ENCODE measurements at places on chromosomes 2 and 18.

GRCh38 chr2:148048475-148049221 lies 27.8 kb downstream of the MBD5 start:
- no peak for DNase-seq

- DNase-seq = no peak
Observed at GRCh38 chr18:42092848-42093247, 137.8 kb downstream of the PIK3C3 start.

GRCh38 chr2:165453561-165454094 lies 15.9 kb upstream of the CSRNP3 start:
- no peak for DNase-seq

DNA sequence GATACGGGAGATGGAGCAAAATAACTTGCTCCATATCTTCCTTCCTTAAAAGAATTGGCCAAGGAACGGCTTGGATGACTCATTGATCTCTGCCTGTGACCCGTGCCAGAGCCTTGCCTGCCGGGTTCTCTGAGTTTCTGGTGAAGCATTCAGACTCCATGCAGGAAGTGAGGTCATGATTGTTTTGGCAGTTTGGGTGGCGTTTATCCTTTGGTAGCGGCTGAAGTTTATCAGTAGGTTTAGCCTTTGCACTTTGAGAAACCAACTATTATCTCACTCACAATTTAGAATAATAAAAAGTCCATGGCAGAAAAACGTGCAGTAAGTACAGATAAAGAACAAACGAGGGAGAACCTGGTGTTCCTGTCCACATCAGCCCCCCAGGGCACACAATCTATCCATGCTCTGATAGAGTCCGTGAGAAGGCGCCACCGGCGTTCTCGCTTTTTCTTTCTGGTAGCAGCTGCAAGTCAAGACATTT lies 15.0 kb upstream of the CTAGE1 start:
- DNase-seq = peak; percentile 87

DNA sequence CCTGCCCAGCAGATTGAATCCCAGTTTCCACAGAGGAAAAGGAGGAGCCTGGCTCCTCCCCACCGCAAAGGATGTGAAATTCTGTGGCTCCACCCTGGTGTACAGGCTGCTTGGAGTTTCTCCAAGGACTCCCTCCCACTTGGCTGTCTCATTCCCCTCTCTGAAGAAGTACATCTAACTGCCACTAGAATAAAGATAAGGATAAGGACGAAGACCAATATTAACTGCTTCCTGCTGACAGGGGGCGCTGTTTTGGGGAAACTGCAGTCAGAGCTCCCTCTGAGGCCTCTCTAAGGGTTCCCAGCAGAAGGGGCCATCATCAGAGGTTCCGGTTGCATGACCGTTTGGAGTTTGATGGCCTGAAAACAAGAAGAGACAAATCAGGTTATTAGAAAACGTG lies 790.9 kb downstream of the CPS1 start:
- no peak for DNase-seq

- DNase-seq = no peak
Observed at GRCh38 chr2:71455011-71455740, 1.8 kb downstream of the DYSF start.

GRCh38 chr18:78630356-78630755 lies 349.3 kb upstream of the SALL3 start:
- no peak for DNase-seq

DNA sequence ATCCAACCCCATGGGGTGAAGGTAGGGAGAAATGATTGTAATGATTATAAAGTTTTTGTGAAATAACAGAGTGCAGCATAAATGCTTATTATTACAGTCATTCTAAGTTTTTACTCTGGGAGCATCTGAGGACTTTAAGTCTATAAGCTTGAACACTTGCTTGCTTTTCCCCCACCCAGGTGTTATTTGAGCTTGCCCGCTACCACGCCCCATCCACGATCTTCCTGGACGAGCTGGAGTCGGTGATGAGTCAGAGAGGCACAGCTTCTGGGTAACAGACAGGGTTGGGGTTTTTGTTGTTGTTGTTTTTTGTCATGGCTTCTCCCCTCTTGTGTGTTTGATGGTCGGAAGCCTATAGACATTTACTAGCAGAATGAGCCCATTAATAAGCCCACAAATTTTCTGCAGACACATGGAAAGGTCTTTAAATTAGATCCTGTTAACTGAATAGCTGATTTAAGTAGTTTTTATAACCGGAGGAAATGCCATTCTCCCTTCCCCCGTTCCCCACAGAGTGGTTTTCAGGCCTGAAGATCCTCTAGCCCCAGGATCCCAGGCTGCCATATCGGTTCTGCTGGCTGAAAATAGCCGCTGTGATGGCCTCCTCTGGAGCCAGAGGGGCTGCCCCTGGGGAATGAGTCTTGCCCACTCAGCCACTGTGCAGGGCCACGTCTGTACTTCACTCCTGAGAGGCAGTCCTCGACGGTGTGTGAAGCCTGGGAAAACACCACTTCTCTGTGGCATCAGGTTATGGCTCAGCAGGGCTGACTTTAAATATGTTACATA lies 39.9 kb upstream of the ELOA2 start:
- no peak for DNase-seq

- DNase-seq = no peak
Observed at GRCh38 chr2:20429528-20429927, 17.3 kb upstream of the RHOB start.

- DNase-seq = no peak
Observed at GRCh38 chr2:239543702-239544101, 142.9 kb upstream of the HDAC4 start.

- no peak for DNase-seq
Observed at GRCh38 chr2:108219688-108220087, 20.1 kb upstream of the SULT1C3 start.

GRCh38 chr2:202100176-202100575 lies 27.1 kb downstream of the KIAA2012 start:
- DNase-seq = no peak

DNA sequence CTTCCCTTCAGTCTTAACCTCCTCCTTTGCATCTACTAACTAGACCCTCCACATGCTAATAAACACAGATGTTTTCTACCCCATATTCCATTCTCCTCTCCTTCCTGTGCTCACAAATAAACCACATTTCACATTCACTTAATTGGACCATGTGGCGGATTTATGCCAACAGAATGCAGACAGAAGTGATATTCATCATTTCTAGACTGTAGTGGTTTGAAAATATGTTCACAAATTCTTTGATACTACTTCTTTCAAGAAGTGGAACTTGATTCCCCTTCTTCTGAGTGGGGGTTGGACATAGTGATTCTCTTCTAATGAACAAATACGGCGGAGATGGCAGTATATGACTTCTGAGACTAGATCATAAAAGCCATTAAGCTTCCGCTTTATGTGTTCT lies 73.5 kb upstream of the SPTBN1 start:
- no peak for DNase-seq

GRCh38 chr2:25098056-25098455 lies 56.2 kb downstream of the EFR3B start:
- DNase-seq = no peak

DNA sequence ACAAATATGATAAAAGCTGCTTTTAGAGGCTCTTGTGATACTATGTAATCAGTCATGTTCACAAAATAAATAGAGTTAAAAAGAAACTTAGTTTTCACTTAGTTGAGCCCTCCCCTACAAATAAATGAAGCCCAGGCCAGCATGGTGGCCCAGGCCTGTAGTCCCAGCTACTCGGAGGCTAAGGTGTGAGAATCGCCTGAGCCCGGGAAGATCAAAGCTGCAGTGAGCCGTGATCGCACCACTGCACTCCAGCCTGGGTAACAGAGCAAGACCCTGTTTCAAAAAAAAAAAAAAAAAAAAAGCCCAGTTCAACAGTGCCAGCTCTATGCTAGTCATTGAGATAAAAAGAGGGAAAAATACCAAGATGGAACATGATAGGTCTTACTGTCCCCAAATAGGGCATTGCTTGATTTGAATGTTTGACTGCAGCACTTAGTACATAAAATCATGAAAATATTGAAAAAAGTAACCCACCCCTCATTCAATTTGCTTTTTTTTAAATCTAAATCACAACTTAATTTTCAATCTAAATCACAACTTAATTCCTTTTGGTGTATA lies 1.5 kb downstream of the ASNSD1 start:
- DNase-seq = no peak

- no peak for DNase-seq
Observed at GRCh38 chr18:36733150-36733549, 95.7 kb downstream of the TPGS2 start.

- no peak for DNase-seq
Observed at GRCh38 chr18:5476961-5477800, 66.6 kb downstream of the EPB41L3 start.

DNA sequence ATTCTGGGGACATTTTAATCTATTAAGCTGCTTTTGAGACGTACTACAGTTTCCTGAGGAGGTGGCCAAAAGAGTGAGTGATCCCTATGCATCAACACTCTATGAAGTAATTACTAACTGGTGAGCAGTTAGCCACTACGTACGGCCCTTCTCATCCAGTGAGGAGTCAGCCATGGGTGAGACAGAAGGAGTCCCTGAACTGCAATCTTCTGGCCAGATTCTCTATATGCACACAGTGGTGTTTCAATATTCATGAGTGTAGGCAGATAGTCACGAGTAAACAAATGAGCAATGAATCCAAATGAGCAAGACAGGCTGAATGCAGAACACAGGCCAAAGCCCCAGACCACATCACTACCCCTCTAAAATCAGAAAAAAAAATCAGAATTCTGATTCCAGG lies 29.8 kb upstream of the TMEM214 start:
- no peak for DNase-seq

DNA sequence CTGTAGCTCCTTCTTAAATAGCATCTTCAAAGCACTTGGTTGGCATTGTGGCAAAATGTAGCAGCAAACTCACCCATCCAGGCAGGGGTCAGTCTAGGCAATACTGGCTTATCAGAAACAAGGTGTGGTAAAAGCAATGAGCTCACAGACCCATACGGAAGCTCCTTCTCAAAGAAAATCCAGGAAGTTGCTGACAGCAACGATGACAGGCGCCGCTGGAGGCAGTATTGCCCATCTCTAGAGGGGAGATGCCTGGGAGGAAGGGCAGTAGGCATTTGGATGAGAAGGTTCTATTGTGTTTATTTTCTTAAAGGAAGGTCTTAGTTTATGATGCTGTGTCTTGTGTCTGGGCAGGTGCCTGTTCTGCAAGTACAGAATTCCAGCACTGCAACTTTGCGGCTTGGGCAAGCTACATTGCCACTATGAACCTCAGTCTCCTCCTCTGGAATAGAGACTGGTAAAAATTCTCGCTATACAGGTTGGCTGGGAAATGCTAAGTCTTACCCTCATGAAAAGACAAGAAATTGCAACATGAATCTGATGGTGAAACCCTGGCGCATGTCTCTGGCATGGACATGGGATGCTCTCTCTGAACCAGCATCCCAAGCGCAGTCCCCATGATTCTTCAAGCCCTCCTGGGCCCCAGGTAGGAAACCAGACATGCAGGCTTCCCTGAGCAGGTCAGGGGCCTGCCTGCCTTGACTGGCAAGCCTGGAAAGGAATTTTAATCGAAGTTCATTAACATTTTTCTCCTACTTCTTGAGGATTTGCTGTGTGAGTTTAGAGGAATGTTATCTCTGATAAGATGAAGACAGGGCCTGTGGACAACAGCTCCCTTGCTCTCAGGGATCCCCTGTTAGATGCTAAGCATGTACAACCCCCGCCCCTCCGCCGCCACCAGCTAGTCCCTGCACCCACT lies 156.0 kb downstream of the TFCP2L1 start:
- peak; percentile 28 for DNase-seq

- no peak for DNase-seq
Observed at GRCh38 chr2:83002706-83003105, 1456.4 kb downstream of the SUCLG1 start.

GRCh38 chr2:144364944-144365738 lies 154.8 kb downstream of the ZEB2 start:
- no peak for DNase-seq

GRCh38 chr2:145184741-145185651 lies 665.1 kb upstream of the ZEB2 start:
- no peak for DNase-seq

- DNase-seq = no peak
Observed at GRCh38 chr2:98822301-98823164, 91.6 kb upstream of the MGAT4A start.

GRCh38 chr2:172293952-172294351 lies 133.4 kb upstream of the ITGA6 start:
- DNase-seq = no peak

- no peak for DNase-seq
Observed at GRCh38 chr2:30757749-30758148, 49.5 kb downstream of the CAPN13 start.

DNA sequence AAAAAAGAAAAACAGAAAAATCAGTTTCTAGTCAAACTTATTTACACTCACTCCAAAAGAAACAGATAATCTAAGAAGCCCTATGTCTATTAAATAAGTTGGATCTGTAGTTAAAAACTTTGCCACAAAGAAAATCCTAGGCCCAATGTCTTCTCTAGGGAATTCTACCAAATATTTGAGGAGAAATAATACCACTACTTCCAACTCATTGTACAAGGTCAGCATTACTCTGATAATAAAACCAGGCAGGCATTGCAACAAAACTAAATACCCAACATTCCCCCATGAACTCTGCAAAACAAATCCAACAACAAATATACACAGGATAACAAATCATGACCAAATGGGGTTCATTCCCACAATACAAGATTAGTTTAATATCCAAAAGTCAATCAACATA lies 73.8 kb upstream of the ST8SIA5 start:
- no peak for DNase-seq

DNA sequence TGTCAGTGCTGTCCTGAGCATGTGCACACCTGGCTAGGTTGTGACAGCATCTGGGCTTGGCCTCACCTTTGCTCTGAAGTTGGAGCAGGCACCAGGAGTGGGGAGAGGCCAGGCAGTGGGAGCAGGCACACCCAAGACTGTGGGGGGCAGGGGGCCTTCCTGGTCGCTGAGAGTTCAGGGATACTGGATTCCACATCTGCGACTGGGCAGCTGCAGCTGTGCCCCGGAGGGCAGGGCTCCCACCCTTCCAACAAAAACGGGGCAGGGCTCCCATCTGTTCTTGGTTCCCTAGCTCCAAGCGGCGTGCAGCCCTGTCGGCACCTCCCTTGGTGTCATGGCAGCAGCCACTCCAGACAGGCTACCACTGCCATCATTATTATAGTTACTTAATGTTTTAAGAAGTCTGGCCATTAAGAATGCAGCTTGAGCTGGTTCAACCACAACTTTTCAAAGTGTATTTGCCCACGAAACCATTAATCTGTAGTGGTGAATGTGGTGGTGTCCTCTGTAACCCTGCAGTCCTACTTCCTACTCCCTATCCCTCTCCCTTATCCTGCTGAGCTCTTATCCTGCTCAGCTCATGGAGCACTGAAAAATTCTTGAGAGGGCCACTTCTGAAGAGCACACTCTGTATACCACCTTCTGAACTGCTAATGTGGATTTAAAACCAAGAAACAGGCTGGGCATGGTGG lies 48.0 kb upstream of the RAB1A start:
- DNase-seq = no peak
